ENCODE measurements at places on chromosomes 1 and 21.
A peak's percentile ranks its signal among the peaks of the same experiment; 100 is the strongest.

DNA sequence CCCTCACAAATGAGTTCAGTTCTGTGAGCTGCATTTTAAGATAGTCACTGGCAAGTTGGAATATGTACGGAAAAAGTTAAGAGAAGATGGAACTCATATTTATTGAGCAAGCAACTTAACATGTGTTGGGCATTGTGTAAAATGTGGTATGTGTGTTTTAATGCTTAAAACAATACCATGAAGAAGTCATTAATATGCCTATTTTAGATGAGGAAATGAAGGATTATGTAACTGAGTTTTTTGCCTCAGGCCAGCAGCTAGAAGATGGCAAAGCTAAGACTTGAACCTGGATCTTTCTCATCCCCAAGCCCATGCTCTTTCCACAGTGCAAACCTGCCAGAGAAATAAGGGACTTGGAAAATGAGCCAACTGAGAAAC is 48.9 kb downstream of the SPATA46 start:
- DNase-seq: no peak

GRCh38 chr1:76725864-76726619 is 141.2 kb upstream of the ST6GALNAC5 start:
- no peak for DNase-seq

GRCh38 chr1:63969441-63969901 is 195.7 kb downstream of the ROR1 start:
- DNase-seq: no peak

DNA sequence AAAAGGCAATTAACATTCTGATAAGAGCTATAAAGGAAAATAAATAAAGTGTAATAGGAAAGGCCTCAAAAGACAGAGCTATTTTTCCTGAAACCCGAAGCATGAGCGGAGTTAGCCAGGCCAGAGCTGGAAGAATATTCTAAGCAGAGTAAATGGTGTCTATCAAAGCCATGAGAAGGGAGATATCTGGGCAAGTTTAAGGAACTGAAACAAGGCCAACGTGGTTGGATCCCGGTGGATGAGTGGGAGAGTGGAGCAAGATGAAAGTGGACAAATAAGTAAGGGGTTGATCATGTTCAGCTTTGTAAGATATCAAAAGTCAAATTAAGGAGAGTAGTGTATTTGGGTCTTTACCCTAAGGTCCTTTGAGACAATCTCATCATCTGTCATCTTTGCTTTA is 234.0 kb downstream of the TM2D1 start:
- DNase-seq: no peak

DNA sequence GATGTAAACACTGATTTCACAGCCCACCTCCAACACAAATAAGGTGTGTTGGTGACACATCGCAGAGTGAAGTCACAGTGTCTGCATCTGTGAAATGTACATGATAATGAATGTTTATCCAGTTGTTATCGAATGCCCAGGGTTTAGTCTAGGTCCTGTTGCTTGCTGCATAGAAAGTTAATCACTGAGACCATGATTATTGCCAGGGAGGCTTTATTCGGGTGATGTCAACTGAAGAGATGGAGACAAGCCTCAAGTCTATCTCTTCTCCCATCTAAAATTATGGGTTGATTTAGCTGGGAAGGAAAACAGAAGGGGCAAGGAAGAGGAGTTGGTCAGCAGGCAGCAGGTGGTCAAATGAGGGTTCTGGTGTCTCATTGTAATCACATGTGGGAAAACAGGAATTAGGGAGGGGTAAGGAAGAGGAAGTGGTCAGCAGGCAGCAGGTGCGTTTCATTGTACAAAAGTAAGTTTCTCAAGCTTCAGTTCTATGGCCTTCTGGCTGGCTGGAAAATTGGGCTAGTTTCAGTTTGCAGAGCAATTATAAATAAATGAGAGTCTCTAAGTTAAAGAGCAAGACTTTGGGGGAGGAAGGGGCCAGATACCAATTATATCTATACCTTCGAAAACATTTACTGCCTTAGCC is 146.3 kb upstream of the DNAH14 start:
- no peak for DNase-seq

DNA sequence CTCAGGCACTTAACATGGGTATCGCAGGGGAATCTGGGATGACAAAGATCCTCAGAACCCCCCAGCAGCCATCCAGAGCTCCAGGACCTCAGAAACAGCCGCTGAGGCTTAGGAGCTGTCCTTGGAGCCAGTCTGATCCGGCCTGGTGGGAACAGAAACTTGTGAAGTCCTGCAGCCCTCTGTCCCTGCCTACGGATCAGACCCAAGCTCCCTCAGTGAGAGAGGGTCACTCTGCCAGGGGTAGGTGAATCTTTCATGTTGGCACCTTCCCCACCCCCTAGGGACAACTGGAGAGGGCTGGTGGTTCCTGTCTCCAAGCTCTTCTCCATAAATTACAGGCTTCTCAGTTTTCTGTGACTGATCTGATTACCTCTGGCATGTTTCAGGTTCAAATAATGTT is 122.3 kb downstream of the TLR5 start:
- DNase-seq: no peak

GRCh38 chr1:12049616-12050015 is 13.5 kb upstream of the TNFRSF8 start:
- no peak for DNase-seq

- no peak for DNase-seq
These were observed 30.7 kb upstream of the IFNAR2 start for GRCh38 chr21:33199100-33199464.

GRCh38 chr1:147673406-147673805 is 3.1 kb upstream of the ACP6 start:
- DNase-seq: no peak

- DNase-seq: no peak
These were observed 356.5 kb downstream of the GPATCH2 start for GRCh38 chr1:217274416-217274815.

- no peak for DNase-seq
These were observed 99.4 kb upstream of the OLFM3 start for GRCh38 chr1:102096162-102096561.

DNA sequence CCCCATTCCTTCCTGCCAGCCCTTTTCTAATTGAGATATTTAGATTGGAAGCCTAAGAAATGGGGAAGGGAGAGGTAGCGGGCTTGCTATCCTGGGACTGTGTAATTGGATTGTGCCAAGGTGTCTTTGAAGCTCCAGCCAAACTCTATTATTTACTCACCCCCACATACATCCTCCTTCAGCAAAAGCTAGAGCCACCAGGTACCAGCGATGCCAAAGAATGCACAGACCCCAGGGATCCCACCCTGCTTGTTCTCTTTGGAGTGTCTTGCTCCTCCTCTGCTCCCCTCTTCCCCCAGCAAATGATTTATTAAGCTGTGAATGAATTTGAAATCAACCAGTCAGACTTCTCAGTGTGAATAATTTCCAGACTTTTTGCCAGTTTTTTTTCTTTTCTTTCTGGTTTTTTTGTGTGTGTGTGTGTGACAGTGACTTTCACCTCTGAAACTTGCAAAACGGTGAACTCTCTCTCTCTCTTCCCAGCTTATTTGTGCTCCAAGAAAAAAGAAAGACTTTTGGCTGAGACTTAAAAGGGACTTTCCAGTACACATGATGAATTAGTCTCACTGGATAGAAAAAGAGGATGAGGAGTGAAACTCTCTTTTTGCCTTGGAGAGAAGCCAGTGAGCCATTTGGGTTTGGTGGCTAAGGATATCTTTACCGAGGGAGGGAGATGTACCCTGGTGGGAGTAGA is 1.8 kb downstream of the VASH2 start:
- DNase-seq: no peak

- DNase-seq: no peak
These were observed 33.0 kb upstream of the ACTRT2 start for GRCh38 chr1:2988256-2988655.

GRCh38 chr21:41868062-41868710 is 11.0 kb downstream of the PRDM15 start:
- DNase-seq: no peak

DNA sequence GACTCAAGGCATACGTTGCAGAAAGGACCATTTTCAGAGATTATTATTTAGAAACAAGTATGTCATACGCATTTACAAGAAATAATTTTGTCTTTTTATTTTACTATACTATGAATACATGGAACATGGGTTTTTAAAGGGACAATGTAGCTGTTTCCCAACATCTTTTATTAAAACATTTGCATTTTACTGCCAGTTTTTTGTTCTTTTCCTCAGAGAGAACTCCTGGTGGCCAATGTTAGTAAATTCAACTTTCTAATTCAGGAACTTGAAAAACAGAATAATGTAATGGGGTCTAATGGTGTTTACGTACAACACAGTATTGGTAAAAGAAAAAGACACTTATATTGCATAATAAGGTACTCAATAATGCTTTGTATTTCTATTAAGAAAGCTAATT is 14.9 kb downstream of the PRDM2 start:
- no peak for DNase-seq

- no peak for DNase-seq
These were observed 3.7 kb downstream of the TCHH start for GRCh38 chr1:152111515-152111968.

DNA sequence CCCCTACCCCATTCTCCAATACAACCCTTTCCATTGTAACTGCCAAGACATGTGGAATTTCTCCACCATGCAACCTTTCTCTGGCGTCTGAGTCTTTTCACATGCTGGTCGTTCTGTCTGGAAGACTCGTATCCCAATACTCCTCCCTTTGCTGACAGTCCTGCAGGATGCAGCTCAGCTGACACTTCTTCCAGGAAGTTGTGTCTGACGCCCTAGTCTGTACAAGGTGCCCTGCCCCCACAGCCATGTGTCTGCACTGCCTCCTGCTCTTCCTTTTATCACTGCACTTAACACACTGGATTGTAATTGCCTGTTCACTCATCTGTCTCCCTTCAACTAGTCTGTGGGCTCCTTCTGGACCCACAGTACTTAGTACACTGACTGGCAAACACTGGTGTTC is 188.0 kb downstream of the LMX1A start:
- DNase-seq: no peak

- DNase-seq: no peak
These were observed 81.1 kb upstream of the ST6GALNAC5 start for GRCh38 chr1:76786222-76786621.

DNA sequence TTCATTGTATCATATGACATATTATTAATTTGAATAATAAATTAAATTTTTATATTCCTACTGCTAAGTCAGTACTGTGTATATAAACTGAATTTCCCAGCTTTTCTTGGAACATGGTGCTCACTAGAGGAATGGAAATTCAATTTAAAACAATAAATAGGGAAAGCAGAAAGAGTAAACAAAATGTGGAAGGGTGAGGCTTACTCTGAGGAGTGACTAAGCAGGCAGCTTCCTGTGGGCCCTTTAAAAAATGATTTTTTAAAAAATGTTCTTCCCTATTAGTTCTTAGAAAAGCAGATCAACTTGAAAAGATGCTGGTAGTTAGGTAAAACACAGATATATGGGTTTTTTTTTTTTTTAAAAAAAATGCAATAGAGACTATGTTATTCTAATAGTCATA is 49.5 kb upstream of the S1PR1 start:
- DNase-seq: no peak

GRCh38 chr1:155646307-155646706 is 36.3 kb downstream of the MSTO1 start:
- peak; percentile 31 for DNase-seq

- DNase-seq: no peak
These were observed 547 bp downstream of the FOXD2 start for GRCh38 chr1:47438165-47439016.

GRCh38 chr1:160789051-160789701 is 6.8 kb upstream of the LY9 start:
- no peak for DNase-seq

GRCh38 chr1:5745800-5746610 is 246.2 kb downstream of the NPHP4 start:
- DNase-seq: no peak

DNA sequence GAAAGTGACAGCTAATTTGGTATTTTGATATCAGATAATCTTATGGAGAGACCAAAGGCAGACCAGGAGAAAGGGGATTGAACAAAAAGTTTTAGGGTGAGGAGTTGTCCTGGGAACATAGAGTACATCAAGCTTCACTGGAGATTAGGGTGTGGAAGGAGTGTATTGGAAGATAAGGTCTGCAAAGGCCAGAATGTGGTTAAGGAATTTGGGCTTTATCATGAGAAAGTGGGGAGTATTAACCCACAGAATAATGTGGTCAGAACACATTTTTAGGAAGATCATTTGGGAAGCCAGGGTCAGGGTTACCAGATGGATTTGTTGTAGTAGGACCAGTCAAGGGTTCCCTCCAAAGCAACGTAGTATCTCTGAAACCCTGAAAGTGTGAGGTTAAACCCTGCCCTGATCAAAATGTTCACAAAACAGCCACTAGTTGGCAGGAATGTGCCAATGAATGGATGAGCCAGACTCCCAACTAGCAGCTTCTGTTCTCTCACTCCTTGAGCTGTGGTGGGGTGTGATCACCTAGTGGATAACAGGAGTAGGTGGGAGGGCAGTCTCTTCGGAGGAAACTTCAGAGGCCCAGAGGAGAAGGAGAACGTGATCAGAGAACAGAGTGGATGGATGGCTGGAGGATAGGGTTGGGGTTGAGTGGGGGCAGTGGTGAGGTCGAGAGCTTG is 35.8 kb downstream of the SLC2A1 start:
- no peak for DNase-seq
